Stimulated activated CD4-positive, alpha-beta T cell treated with anti-CD3 and anti-CD28 coated beads, Interleukin-1b, Interleukin-23, amount 100 ng/mL, for 1 hour (primary cell): ENCODE measurements at places on chromosomes 7 and 10.

- DNase-seq = no peak
Measured at GRCh38 chr10:44116474-44116873, 268.4 kb downstream of the CXCL12 start.

- DNase-seq = no peak
Measured at GRCh38 chr10:48634198-48634983, 29.5 kb upstream of the ARHGAP22 start.

DNA sequence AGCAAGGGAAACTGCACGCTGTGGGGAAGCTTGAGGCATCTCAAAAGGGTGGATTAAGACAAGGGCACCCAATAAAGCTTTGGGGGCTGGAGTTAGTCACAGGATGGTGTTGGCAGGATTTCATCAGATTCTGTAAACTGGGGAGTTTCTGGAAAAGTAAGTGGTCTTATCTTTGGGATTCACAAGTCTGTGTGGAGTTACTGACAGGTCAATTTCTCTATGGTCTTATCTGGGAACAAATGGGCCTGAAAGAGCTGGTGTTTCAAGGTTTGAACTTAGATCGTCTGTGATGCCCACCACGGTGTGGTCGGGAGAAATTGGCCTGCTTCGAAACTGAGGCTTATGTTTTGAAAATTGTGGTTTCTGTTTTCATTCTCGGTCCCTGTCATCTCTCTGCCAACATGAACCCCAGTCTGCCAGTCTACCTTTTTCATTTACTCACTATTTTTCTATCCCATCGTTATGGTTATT lies 23.8 kb upstream of the AOAH start:
- DNase-seq = no peak

DNA sequence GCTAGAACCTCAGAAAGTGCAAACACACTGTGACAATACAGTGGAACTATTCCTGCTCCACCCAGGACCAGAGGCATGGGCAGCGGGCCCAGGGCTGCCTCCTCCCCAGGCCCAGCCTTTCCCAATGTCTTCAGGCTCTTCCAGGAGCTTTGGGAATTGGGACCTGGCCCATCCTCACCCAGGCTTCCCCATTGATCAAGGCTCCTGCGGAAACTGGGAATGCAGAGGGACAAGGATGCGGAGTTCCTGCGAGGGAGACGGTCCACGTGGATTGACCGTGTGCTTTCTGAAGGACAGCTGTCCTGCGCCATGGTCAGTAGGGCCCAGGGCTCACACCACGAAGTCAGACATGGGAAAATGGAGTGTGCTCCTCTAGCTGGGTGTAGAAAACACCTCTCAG lies 56.6 kb downstream of the CSGALNACT2 start:
- no peak for DNase-seq

GRCh38 chr7:31123321-31123720 lies 71.2 kb downstream of the ADCYAP1R1 start:
- no peak for DNase-seq
